Lung microvascular endothelial cell (primary cell): ENCODE measurements at places on chromosomes 5 and 9.
A peak's percentile ranks its signal among the peaks of the same experiment; 100 is the strongest.

- DNase-seq: peak; percentile 3
These were observed 147.2 kb upstream of the MOCS2 start for GRCh38 chr5:53256746-53257145.

- DNase-seq: peak; percentile 70
These were observed 2.6 kb upstream of the NFIL3 start for GRCh38 chr9:91426123-91426745.

GRCh38 chr9:125240649-125240999, 519 bp downstream of the HSPA5 start:
- DNase-seq: no peak

DNA sequence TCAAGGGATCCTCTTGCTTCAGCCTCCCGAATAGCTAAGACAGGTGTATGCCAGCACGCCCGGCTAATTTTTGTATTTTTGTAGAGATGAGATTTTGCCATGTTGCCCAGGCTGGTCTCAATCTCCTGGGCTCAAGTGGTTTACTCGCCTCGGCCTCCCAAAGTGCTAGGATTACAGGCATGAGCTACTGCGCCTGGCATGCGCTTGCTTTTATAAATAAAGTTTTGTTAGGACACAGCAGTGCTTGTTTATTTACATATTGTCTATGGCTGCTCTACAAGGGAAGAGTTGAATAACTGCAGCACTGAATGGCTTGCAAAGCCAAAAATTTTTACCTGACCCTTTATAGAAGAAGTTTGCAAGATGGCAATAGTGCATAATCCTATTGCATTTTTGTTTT, 27.7 kb downstream of the GPR21 start:
- no peak for DNase-seq

DNA sequence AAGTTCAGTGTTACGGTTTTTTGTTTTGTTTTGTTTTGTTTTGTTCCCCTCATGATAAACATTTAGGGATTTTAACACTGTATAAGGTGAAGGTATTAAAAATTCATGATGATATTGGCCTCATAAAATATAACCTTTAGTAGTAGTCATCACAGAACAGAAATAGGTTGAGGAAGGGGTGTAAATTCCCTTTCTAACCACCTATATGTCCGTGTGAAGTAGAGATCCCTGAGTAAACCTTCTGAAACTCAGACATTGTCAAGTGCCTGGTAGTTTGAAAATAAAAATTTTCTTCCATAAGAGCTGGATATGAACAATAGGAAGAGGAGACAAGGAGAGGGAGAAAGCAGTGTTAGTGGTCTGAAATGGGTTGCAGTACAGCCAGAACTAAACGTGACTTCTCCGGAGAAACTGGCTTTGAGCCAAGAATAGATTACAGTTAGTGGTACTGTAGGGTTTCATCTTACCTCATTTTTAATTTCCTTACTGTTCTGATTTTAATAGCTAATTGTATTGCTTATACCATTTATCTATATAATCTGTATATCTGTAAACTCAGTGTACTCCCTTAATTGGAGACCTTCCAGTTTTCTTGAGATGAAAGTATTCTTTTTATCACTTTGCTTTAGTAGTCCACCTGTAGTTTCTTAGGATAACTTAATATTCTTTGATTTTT, 18.3 kb downstream of the UGCG start:
- DNase-seq: peak; percentile 60

- no peak for DNase-seq
These were observed 198.6 kb downstream of the TRIO start for GRCh38 chr5:14341571-14342230.

DNA sequence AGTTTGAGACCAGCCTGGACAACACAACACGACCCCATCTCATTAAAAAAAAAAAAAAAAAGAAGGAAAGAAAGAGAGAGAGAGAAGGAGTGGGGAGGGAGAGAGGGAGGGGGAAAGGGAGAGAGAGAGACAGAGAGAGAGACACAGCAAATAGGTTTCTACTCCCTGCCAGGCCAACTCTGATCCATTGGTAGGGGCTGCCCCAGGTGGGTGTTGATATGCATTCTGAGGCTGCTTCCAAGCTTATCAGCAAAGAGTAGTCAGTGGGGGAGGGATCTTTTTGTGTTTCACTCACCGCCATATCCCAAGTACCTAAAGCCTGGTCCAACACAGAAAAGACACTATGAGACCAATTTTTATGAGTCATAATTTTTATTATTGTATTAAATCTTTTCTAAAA, 57.0 kb upstream of the SAP30L start:
- no peak for DNase-seq

DNA sequence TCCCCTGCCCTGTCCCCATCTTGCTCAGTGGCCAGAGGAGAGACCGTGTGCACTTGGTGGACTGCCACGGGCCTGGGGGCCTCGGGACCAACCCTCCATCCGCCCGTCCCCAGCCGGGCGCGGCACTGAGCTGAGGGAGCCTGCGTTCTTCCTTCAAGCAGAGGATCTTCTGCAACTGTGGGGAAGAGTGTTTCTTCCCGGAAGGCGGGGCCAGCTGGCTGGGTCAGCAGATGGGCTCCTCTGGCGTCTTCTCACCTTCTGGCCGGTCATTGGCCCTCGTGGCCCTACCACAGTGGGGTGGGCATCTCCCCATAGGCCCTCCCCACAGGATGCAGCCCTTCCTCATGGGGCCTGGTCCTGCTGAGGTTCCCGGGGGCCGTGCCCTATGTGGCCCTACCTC, 17.4 kb downstream of the RXRA start:
- no peak for DNase-seq

- DNase-seq: no peak
These were observed 171.2 kb upstream of the PPP2R2B start for GRCh38 chr5:147049764-147050163.

GRCh38 chr5:6905423-6905822, 192.2 kb downstream of the TENT4A start:
- DNase-seq: no peak
